NCI-H1417 (cell line): ENCODE measurements at places on chromosomes 3 and 15.

DNA sequence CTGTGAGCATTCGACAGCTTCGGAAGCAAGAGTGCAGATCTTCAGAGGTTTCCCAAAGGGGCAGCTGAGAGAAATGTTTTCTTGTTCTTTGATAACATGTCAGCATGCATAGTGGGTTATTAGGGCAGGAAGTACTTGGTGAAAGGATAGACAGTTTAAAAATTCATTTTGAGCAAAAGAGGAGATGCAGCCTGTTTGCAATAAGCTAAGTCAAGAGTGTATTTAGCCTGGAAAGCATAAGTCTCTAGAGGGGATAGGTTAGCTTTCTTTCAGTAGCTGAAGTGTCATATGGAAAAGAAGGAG lies 7.4 kb downstream of the SLC6A11 start:
- DNase-seq = no peak

DNA sequence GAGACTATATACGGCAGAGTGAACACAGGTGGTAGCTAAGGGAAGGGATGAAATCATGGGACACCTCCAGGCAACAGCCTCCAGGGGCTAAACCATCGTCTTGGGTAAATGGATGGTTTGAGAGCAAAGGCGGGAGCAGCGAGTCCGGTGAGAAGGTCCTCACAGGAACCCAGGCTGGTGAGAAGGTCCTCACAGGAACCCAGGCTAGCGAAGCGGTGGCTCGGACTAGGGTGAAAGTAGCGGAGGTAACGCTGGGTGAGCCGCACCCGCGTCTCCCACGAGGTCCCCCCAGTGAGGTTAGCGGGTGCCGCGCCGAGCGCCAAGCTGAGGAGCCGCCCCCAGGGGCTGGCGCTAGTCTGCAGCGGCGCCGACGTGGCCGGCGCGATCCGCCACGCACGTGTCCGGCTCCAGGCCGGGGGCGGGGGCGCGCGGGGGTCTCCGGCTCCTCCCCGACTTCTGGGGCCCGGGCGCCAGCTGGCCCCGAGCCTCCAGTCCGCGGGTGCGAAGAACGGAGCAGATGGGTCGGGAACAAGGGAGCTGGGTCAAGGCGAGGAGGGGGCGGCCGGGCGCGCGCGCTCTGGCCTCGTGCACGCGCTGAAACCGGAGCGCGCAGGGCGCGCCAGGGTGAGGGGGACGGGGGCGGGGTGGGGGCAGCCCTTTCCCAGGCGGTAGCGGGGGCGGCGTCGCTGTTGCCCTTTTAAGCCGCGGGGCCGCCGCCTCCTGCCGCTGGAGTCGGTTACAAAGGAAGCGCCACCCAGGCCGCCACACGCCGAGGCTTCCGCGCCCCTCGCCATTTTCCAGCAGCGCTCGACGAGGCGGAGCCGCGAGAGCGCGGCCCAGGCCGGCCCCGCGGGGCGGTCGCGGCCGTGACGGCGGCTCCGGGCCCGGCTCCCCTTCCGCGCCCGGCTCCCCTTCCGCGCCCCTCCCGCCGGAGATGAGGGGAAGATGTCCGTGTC lies at the start of gene UBE2Q2:
Gene UBE2Q2, plus strand, starts transcription at position 726 of the 956 bp plus-strand sequence. Its CDS starts 220 bp downstream, at position 946.
- peak; percentile 95 for DNase-seq

- no peak for DNase-seq
These were observed 500.1 kb downstream of the PYDC2 start for GRCh38 chr3:191961022-191961421.

DNA sequence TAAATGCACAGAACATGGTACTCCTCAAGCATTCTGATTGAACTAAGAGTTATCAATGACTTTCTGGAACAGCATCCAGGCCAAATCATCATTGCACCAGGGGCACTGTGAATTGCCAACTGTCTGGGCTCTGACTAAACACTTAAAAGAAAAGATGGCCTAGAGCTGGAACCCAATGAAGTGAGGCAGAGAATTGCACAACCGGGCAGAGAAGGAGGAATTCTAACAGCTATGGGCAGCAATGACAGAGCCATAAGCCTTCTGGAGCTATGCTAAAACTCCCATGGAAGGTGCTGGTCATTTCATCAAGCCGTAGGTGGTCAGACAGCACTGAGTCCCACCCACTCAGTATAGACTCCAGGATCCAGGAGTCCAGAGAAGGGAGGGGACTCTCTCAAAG lies 48.1 kb upstream of the OXTR start:
- no peak for DNase-seq

DNA sequence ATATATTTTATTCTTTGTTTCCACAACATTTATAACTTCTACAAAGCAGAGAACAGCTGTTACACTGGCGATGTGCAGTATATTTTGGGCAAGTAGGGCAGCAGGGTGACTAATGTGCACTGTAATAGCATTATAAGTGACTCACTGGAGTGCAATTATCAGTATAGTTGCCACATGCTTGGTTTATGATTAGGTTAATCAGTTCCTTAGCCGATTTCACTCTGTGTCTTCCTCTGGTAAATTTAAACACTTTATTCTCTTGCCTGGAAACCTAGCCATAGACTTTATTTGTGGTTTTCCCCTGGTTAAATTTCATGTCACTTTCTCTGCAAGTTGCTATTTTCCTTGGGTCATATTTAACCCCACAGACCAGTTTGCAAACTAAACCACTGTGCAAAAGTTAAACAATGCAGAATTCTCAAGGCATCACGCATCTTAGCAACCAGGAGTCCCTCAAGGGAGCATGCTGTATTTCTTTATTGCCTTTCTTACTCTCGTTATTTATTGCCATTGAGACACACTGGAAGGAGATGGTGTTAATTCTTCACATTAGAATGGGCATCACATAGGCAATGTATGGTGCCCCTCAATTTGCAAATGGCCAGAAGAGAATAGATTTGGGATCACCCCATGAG lies 690.2 kb upstream of the DPPA4 start:
- no peak for DNase-seq

- no peak for DNase-seq
These were observed 8.6 kb upstream of the TNK2 start for GRCh38 chr3:195916991-195917390.

DNA sequence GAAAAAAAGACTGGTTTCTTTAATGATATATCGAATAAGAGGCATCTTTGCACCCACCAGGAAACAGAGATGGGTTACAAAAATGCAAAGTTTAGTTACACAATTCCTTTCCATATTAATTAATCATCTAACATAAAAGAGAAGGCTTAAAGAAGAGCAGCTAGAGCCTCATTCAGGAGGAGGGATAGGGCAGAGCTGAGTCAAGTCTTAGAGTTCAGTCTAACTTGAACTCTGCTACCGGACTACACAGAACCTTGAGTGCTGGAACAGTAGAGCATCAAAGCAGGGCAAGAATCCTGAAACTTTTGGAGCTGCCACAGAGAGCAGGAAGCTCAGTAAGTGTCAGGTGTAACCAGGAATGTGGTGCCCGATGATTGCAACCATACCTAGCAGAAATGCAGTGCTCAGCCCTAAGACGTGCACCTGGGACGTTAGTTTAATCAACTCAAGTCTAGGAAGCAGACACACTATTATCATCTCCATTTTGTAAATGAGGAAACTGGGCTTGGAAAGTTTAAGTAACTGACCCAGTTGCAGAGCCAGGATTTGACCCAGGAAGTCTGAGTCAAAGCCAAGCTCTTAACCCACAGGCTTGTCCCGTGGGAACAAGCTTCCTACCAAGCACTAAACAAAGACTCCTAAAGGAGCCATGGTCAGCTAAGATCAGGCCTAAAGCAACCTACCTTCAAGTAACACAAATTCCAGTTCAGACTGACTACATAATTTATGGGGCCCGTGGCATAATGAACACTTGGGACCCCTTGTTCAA lies 187.4 kb downstream of the FOXP1 start:
- no peak for DNase-seq

DNA sequence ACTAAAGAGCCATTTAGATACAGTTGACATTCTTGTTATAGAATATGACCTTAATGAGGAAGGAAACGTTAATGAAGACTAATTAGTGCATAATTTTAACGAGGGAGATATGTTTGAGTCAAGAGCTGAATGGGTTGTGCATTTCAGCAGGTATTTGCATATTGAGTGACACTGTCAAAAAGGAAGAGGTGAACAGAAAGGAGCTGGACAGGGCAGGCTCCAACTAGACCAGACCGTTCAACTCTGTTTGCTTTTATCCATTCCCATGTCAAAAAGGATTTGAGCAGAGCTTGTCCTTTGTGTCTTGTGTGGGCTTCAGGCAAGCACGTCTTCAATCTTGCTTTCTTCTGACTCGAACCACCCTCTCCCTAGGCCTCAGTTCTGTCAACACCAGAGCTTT lies 40.7 kb downstream of the B3GALNT1 start:
- no peak for DNase-seq

- no peak for DNase-seq
These were observed 654.1 kb downstream of the IGSF11 start for GRCh38 chr3:118380576-118380975.

DNA sequence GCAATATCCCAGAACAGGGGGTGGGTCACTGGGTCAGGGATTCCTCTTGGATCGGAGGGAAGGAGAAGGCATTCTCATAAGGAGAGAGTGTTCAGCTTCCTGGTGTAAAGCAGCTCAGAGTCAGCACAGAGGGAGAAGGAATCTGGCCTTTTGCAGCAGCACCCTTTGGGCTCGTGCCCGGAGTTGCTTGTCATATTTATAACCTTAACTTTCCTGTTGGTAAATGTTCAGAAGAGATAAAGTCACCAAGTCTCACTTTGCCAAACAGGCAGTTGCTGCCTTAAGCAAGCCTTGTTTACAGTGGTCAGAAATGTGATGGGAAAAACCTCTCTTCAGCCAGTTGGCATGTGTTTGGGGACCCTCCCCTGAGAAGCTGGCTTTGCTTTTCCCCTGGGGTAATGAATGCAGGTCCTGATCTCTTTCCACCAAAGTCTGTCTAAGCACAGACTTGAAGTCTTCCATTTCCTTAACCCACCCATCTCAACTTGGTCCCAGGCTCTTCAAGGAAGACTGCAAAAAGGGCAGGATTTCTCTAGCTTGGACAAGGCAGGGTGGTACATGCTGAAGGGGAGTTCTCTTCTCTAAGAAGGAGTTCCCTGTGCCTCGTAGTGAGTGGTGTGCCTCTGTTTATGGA lies 206.9 kb upstream of the BHLHE40 start:
- no peak for DNase-seq

GRCh38 chr15:31280046-31280830 lies 46.4 kb upstream of the KLF13 start:
- DNase-seq = peak; percentile 91

- no peak for DNase-seq
These were observed 670 bp upstream of the ATP13A3 start for GRCh38 chr3:194487289-194488054.

DNA sequence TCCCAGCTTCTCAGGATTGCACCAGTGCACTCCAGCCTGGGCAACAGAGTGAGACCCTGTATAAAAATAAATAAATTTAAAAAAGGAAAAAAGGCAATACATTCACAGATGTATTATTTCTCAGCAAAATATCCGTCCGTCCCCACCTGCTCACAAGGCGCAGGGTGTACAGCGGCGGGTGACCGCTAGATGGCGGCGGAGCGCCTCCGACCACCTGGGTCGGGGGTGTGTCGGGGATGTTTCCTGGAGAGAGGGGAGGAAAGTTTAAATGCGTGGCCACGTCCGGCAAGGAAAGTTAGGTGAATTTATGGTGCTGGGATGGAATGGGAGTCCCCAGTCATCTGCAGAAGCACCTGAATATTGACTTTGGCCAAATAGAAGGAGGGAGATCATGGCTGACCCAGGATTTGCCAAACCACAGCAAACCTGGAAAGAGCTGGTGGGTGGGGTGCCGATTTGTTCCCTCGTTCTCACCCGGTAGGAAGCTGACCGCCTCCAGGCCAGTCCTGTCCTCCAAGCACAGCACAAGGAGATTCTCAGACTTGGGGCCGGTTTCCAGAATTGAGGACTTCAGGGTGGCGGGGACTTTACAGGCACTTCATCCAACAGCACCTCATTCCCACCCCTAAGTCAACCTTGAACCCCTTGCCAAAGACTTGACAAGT lies 88.3 kb downstream of the TMEM266 start:
- peak; percentile 26 for DNase-seq

DNA sequence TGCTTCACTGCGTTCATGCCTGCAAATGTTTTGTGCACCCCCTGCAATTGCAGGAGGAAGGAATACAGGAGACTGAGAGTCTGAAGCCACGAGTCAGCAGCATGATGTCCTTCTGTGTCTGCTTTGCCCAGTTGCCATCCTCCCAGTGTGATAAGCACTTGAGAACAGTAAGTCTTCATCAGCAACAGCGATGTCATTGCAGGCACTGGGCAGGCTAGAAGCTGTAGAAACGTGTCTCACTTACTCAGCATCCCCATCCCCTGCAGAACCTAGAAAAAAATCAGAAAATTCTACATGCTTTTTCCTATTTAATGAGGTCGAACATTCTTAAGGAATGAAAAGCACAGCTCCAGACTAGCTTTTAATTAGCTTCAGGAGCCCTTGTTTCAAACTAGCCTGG lies 156.5 kb upstream of the LPP start:
- DNase-seq = peak; percentile 12

GRCh38 chr3:123535580-123535979 lies 49.3 kb downstream of the HACD2 start:
- no peak for DNase-seq

DNA sequence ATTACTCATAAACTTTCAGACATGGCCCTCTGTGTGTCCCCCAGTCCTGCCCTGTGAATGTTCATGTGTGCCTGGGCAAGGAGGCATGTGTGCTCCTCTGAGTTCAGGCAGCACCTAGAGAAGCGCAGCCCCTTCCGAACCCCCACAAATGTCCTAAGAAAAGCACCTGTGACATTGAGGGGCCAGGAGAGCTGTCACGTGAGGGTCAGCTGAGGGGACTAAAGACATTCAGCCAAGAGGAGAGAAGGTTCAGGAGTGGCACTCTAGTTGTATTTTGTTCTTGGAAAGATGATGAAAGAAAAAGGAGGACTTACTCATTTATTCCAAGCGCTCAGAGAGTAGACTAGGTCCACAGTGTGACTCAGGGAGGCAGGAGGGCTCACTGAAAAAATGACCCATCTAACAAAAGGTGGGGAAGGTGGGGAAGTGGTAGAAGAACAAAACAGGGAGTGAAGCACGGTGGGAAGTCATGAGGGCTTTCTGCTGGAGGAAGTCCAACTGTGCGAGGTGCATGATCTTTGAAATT lies 28.1 kb upstream of the ELP6 start:
- DNase-seq = no peak

GRCh38 chr15:72319360-72319984 lies 485 bp downstream of the CELF6 start:
- DNase-seq = peak; percentile 39
